Keratinocyte (primary cell): ENCODE measurements at places on chromosomes 12 and 14.

DNA sequence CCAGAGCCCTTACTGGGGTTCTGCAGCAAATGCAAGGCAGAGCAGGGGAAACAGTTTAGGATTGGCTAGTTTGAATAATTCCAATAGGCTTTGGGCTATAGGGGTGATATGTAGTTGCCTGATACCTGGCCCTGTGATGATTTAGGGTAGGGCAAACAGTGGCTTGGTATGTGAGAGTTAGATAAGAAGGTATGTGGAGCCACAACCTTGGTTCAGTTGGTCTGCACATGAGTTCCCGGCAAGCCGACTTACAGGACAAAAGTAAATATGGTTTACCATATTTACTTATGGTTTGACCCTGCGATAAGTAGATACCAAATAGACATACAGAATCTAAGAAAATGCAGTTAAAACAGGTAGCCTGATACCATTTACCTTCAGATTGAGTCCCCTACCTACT is 8.3 kb upstream of the CAPRIN2 start:
- DNase-seq, result no peak

DNA sequence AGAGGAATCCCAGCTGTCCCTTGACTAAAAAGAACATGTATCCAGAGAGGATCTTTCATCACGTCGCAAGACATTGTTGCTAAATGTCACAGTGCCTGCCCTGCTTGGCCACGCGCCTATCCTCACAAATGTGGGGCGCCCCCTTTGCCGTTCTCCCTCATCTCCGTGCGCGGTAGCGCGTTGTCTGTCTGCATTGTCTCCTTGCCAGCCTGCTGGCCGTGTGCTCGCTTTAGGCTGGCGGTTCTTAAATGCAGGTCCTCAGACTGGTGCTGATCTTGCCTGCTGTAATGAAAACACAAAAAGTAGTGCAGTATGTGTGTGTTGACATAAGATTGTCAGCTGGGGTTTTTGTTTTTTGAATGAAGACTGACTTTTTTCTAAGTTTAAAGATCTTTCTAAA is 198.2 kb upstream of the RGS6 start:
- DNase-seq, result no peak

- no peak for DNase-seq
Measured at GRCh38 chr14:50667996-50668825, at the start of gene SAV1. SAV1 (minus strand) TSS chr14:50668306; CDS start chr14:50667967, 339 bp downstream.

- no peak for DNase-seq
Measured at GRCh38 chr12:107580750-107581618, 104.6 kb upstream of the PWP1 start.

DNA sequence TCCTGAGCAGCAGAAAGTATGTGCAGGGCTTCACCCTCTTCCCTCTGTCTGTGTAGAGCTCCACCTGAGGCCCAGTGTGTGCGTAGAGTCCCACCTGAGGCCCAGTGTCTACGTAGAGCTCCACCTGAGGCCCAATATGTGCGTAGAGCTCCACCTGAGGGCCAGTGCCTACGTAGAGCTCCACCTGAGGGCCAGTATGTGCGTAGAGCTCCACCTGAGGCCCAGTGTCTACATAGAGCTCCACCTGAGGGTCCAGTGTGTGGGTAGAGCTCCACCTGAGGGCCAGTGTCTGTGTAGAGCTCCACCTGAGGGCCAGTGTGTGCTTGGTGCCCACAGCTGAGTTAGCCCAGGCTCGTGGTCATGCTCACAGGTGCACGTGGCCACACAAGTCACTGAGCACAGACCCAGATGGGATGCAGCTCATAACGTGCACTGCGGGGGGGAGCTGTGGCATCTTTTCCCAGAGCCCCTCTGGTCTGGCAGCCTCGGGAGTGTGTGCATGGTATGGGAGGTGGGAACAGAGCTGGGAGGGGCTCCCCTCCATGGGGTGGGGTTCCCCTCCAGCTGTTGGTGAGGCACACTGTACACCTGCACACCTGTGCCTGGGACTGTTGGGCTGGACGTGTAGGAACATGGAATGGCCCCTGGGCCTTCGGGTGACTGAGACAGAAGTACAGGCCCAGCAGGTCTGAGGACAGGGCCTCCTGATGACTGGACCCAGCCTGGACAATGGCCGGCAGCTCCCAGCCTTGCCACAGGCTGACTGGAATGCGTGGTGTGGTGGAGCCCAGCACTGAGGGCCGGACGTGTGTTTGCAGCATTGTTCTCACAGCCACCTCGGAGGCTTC is 20.1 kb downstream of the PACS2 start:
- no peak for DNase-seq

GRCh38 chr14:72544615-72545387 is 349.1 kb downstream of the DPF3 start:
- DNase-seq, result no peak

GRCh38 chr12:6386038-6386437 is 2.1 kb downstream of the LTBR start:
- no peak for DNase-seq

DNA sequence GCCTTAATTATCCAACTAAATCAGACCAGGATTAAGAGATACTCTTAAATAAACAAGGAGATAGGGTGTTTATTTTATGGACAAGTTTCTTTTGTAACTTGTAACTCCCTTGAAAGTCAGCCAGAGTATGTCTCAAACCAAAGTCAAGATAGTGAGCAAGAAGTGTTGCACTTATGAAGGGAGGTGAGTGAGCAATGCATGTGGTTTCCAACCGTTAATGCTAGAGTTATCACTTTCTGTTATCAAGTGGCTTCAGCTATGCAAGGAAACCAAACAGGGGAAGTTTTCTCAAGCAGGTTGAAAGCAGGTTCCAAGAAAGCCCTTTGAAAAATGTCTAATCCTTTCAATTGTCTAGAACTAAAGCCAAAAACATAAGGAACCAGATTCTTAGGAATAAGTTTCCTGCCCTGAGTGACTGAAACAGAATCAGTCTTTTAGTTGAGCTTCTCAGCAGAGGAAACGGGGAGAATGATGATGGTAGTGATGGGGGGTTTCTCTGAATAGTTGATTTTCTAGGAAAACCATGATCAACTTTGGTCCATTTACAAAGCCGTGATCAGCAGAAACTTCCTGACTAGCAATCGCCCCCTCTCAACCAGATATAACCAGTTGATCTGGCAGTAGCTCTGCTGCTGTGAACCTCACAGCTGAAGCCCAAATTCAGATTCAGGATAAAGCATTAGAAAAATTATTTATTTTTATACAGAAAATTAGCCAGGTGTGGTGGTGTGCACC is 128.4 kb downstream of the DAD1 start:
- DNase-seq, result no peak

GRCh38 chr14:63632932-63633514 is 8.6 kb downstream of the WDR89 start:
- DNase-seq, result no peak

DNA sequence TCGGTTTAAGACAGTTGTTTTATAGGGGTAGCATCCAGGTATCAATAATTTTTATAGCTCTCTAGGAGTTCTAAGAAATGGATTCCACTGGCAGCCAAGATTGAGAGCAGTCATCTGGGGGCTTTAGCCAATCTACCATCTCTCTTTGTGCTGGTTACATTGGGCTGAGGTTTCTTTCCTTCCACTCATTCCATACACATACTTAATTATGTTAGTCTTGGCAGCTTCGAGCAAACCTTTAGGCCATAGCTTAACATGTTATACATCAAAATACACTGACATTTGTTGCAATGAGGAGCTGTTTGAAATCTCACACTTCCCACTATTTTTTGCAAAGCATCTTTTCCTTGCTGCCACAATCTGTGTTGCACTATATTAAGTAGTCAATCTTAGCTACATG is 63.1 kb downstream of the ARMH4 start:
- DNase-seq, result no peak

DNA sequence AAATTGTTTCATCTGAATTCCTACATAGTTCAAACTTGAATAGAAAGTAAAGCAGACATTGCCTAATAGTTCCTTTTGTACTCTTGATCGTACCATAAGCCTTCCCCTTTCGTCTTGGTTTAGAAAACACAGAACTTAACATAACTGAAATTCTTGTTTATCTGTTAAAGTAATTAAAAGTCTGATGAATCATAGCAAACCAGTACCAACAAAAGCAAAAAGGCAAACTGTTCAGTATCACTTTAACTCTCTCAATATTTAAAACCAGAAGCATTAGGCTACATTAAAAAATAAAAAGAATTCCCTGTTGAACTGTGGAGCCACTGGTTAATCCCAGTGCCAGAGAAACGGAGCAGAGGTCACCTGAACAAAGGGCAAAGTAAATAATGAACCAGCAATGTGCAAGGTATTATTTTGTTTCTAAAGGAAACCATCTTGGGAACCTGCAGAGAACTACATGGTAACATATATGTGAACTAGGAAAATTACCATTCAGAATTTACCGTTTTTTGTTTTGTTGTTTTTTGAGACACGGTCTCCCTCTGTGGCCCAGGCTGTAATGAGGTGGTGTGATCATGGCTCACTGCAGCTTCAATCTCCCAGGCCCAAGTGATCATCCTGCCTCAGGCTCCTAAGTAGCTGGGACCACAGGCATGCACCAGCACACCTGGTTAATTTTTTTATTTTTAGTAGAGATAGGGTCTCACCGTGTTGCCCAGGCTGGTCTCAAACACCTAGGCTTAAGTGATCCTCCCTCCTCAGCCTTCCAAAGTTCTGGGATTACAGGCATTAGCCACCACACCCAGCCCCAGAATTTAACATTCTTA is 17.1 kb upstream of the HIGD1C start:
- no peak for DNase-seq

GRCh38 chr14:52064174-52064573 is 4.7 kb downstream of the NID2 start:
- DNase-seq, result no peak

DNA sequence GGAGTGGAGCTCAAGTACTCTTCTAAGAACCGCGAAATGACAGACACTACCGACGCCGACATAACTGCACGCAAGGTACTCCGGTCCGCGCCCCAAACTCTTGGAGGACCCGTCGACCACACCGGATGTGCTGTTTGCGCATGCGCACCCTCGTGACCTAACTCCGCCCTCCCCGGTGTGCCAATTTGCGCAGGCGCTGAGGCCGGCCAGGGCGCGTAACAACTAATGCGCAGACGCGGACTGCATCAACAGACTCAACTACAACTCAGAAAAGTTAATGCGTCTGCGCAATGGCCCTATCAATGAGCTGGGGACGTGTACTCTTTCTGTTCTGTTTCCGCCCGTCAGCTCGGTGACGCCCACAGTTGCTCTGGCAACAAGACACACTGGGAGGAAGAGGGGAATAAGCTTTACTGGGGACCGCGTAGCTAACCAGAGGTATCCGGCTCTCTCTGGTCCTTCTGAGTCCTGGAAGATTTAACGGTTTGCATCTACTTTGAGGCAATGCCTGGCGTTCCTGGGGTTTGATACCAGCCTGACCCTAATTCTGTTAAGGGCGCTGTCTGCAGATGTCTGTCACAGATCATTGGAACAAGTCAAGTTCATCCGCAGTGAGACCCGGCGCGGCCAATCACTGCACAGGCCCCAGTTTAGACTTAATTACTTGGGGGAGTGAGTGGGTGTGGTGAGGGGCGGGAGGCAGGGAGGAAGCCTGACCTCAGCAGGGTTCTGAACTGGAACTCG is at the start of gene DAD1:
Gene DAD1 (minus strand): TSS at position 129 of the 744 bp plus-strand sequence. CDS start 67 bp downstream, at position 62.
- DNase-seq, result peak; percentile 99

DNA sequence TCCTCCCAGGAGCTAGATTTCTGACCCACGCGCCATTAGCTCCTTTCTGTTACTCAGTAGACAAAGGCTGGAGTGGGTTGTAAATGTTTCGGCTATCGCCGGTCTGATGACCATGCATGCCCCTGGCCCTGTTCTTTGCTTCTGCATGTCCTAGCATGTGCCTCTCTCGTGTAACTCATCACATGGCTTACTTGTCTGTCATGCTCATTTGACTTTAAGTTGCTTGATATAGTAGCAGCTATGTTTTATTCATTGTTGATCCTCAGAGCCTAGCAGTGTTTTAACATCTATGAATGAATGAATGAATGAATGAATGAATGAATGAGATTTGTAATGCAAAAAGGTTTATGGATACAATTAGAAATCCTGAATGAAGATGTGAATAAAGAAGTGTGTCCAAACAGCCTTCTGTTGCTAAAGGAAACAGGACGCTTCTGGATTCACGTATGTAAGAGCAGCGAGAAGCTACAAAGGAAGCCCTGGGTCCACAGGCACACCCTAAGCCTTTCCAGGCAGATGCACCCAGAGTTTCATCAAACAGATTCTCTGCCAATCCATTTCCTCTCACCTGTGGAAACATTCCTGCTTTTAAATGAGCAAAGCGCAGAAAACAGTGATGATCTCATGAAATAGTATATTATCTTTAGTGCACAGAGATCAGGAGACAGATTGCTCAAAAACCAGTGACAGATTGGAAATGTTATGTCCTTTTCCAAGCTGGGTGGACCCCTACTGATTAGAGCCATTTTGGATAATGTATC is 3.4 kb downstream of the GSG1 start:
- peak; percentile 89 for DNase-seq
